ENCODE measurements at places on chromosomes 7 and 10. TPM values are rescaled to one million over a fixed set of nuclear protein-coding genes. Genes with fewer than 3 reads are reported as not detected.
A peak's percentile ranks its signal among the peaks of the same experiment; 100 is the strongest.

- H3K27me3 ChIP-seq: no peaks in the 10 kb centered on the region
- H3K4me1 ChIP-seq: no peaks in the 10 kb centered on the region
- H3K27ac ChIP-seq: no peak overlapping the region
- no peaks in the 10 kb centered on the region for H3K36me3 ChIP-seq
- no peak for DNase-seq
Observed at GRCh38 chr7:28643584-28644340, 231.4 kb downstream of the CREB5 start.

DNA sequence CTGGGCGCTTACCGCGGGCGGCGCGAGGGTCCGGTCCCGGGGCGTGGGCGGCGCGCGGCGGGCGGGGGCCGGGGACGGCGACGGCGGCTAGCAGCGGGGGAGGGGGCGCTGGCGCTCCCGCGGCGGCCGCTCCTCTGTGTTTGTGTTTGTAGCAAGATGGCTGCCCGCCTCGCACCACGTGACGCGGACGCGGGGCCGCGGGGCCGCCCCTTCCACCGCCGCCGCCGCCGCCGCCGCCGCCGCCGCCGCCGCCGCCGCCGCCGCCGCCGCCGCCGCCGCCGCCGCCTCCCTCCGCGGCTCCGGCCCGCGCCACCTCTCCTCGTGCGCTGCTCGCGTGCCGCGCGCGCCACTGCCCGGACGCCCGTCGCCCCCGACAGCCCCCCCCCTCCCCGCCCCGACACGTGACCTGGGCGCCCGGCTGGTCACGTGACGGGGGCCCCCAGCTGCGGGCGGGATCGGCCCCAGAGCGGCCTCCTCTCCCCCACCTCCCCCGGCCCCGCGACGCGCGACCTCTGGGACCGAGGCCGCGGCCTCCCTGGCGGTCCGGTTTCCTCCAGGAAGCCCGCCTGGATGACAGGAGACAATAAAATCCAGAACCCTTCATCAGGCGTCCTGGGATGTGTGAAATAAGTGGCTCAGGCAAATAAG lies at the start of gene GIGYF1:
Gene GIGYF1 (minus strand): TSS at position 153 of the 648 bp plus-strand sequence. CDS start 6,012 bp downstream, outside the sequence.
- H3K27me3 ChIP-seq: peaks cover 12% of the 10 kb centered on the region
- peak; percentile 72 for DNase-seq
- peak within 1 kb of the TSS; percentile 97 for H3K4me3 ChIP-seq
- H3K4me1 ChIP-seq: peaks cover 20% of the 10 kb centered on the region

Gene IGFBP3
- 125 TPM for total RNA-seq

DNA sequence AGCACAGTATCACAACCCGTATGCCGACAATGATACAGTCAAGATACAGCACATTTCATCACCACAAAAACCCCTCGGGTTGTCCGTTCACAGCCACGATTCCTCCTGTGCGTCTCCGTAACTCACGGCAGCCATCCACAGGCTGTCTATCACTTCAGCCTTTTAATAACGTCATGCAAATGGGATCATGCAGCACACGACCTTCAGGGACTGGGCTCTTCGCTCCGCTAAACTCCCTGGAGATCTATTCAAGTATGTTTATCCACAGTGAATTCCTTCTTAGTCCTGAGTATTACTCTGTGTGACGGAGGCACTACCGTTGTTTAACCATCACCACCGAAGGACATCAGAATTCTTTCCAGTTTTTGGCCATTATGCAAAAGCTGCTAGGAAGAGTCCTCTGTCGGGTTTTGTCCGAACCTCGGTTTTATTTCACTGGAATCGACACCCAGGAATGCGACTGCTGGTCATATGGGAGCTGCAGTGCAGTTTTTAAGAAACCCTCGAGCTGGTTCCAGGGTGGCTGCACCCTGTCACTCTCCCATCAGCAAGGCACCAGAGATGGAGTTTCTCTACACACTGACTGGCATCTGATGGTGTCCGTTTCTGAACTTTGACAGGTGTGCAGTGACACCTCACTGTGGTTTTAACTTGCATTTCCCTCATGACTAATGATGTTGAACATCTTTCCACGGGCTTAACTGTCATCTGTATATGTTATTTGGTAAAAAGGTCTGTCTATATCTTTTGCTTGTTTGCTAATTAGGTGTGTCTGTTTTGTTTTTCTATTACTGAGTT lies 193.6 kb downstream of the MAD1L1 start:
- H3K27ac ChIP-seq: no peak overlapping the region
- peaks cover 22% of the 10 kb centered on the region for H3K36me3 ChIP-seq
- H3K4me1 ChIP-seq: peaks cover 19% of the 10 kb centered on the region
- H3K4me3 ChIP-seq: no peak overlapping the region
- peaks cover 10% of the 10 kb centered on the region for H3K27me3 ChIP-seq
- no peak for DNase-seq

DNA sequence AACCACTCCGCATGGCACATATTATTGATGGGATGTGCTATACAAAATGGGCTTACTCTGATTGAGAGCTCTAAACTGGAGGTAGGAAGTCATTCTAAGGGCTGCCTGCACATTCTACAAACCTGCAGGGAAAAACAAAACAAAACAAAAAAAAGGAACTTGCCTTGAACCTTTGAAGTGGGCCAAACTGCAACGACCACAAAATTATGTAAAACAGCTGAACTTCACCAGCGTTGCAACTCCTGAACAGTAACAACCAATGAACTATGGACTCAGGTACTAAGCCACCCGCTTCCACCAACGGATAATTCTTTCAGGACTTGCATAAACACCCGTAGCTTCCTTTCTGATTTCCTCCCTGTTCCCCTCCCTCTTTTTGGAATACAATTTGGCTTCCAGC lies 80.4 kb downstream of the ZNF248 start:
- no peak for DNase-seq
- no peak overlapping the region for H3K27ac ChIP-seq
- H3K27me3 ChIP-seq: no peaks in the 10 kb centered on the region
- no peaks in the 10 kb centered on the region for H3K4me1 ChIP-seq
- H3K36me3 ChIP-seq: peaks cover 4% of the 10 kb centered on the region

All from endothelial cell (in vitro differentiated cells).